ENCODE measurements at places on chromosomes 7 and 10.

DNA sequence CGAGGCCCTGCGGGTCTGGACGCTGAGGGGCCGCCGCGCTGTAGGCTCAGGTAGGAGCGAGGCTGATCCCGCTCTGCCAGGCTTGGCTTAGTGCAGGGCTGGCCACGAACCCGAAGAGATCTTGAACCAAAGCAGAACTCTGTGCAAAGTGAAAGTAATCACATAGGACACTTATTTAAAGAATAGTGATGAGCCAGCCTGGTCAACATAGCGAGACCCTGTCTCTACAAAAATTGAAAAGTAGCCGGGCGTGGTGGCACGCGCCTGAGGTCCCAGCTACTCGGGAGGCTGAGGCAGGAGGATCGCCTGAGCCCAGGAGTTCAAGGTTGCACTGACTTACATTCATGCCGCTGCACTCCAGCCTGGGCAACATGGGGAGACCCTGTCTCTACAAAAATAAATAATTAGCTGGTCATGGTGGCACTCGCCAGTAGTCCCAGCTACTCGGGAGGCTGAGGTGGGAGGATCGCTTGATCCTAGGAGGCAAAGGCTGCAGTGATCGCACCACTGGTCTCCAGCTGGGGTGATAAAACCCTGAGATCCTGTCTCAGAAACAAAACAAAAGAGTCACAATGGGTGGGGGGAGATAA lies 541 bp downstream of the ZSCAN25 start:
- DNase-seq, result no peak

GRCh38 chr7:69018200-69018599 lies 580.1 kb upstream of the AUTS2 start:
- DNase-seq, result no peak

GRCh38 chr7:50607524-50608125 lies 42.4 kb upstream of the DDC start:
- no peak for DNase-seq

DNA sequence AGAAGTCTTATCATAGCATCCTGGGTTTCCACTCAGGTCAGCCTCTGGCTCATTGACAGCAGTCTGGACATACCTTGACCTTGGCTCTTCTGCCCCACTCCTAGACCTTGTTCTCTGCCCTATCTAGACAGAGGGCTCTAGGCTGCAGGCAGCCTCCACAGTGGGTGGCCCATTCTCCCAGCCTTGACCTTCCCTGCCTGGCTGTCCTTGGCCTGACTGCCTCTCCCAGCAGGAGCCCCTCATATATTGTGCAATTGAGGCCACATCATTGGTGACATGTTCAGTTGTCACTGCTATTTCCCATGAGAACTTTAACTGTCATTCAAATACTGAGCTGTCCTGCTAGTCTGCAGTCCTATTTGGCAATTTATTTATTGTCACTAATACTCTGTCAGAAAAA lies 503.4 kb downstream of the PLXNA4 start:
- DNase-seq, result no peak

DNA sequence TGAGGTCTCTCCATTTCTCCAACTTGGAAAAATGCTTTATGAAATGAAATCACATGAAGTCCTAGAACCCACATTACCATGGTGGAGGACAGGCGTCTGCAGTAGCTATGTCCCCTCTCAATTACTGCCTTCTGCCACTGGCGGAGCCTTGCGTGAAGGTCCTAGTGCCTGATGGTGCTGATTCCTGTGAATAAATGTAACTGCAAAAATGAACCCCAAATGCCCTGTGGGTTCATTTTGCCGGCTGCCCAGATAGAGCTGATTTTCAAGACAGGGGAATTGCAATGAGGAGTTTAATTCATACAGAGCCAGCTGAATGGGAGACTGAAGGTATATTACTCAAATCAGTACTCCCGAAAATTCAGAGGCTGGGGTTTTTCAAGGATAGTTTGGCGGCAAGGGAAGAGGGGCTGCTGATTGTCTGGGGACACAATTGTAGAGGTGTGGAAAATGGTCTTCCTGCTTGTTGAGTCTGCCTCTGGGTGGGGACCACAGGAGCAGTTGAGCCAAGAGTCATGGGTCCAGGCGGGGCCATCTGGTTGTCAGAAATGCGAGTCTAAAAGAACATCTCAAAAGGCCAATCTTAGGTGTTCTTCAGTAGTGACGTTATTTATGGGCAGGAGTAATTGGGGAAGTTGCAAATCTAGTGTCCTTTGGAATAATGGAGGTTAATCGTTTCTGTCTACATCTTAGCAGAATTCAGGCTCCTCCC lies 13.5 kb downstream of the PRF1 start:
- no peak for DNase-seq

DNA sequence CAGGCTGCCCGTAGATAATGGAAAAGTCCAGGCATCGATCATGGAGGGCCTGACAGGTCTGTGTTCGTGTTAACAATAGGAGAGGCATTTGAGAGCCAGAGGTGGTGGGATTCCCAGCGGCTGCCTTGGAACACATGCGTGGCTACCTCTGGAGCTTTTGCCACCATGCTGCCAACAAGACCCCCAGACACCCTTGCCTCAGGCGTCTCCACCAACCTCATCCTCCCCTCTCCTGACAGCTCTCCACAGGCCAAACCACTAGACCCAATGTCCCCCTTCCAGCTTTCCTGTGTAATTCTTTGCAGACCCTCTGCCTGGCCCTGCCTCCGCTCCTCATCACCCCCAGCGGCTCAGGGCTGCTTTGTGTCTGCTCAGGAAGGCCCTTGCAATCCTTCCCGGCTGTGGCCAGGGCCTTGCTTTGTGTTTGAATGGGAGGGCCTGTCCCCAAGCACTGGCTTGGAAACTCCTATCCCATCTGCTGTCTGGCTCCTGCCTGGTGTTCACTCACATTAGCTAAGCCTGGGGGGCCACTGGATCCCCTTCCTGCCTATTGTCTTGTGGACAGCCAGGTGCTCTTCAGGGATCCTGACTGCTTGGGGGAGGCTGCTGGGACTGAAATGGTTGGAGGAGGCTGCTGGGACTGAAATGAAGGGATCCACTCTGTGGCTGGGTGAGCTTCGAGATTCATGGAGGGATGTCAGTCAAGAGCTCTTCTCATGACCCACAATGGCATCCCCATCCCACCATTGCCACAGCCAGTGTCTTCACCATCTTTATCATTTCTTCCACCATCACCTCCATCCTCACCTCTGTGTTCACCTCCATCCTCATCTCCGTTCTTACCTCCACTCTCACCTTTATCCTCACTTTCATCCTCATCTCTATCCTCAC lies 60.8 kb upstream of the ELN start:
- no peak for DNase-seq

- DNase-seq, result no peak
Observed at GRCh38 chr10:37865957-37866803, 8.8 kb upstream of the ZNF248 start.

DNA sequence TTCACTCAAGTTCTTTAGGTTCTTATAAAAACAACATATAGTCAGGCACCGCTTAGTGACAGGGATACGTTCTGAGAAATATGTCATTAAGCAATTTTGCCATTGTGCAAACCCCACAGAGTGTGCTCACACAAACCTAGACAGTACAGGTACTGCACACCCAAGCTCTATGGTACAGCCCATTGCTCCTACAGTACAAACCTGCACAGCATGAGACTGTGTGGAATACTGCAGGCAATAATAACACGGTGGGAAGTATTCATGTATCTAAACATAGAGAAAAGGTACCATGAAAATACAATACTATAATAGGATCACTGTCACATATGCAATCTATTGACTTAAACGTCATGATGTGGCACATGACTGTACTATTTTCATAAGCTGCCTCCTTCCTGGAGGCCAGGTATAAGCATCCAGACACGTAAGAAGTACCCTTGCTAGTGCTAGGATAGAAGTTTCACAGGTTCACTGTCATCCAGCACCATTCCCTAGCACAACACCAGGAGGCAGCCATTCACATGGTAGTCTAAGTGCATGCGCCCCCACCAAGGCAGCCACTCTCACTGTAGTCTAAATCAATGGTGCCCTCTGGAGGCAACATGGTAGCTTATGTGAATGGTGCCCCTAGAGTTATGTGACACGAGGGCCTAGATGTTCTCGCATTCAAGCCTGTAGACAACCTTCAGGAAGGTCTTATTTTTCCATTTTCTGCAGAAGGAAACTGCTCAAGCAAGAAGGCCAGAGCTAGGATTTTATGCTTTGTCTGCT lies 98.5 kb downstream of the ARHGAP22 start:
- no peak for DNase-seq

- no peak for DNase-seq
Observed at GRCh38 chr10:3763035-3763456, 22.0 kb downstream of the KLF6 start.

DNA sequence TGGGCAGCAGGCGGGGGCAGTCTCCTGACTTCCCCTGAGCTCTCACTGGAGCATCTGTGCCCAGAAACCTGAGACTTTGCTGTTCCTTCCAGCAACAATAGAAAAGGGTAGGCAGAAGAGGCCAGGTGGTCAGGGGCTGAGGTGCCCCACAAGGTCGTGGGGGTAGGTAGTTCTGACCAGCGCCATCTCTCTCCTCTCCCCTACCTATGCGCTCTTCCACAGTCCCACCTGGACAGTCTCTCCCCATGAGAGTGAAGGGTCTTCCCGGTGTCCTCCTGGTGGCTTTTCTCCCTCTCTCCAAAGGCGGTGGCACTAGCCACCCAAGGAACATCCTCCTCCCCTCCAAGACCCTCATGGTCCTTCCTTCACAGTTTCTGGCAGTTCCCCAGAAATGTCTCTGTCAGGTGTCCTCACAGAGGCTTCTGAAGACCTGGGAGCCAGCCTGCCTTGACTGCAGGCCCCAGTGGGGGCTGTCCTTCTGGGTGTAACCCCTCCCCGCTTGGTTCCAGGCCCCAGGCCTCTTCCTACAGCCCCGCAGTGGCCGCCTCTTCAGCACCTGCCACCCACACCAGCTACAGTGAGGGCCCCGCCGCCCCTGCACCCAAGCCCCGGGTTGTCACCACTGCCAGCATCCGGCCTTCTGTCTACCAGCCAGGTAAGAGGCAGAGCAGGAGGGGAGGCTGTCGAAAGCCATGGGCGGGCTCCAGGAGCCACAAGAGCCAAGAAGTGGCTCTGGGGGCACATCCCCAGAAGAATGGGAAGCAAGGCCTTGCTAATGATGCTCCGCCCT lies 41.3 kb downstream of the LDB3 start:
- DNase-seq, result no peak

DNA sequence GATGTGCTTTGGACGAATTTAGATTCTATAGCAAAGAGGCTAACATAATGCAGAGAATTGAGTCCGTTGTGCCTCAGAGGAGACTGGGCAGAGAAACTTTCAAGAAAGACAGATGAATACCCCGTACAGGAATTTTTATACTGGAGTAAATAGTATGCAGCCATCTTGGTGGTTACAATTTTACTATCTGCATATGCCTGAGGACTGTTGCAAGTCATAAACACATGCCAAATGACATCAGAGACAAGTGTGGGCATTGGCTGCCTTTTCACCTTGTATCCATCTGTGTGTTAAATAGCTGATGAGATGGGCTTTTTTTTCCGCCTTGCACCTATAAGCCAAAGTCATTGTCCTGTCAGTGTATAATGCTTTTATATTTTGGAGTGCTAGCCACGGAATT lies 267.5 kb upstream of the SP4 start:
- DNase-seq, result no peak

GRCh38 chr7:40715053-40715430 lies 580.2 kb downstream of the SUGCT start:
- DNase-seq, result no peak

- no peak for DNase-seq
Observed at GRCh38 chr10:28295336-28295735, 7.5 kb downstream of the MPP7 start.

GRCh38 chr7:36683111-36683510 lies 41.2 kb downstream of the AOAH start:
- no peak for DNase-seq

DNA sequence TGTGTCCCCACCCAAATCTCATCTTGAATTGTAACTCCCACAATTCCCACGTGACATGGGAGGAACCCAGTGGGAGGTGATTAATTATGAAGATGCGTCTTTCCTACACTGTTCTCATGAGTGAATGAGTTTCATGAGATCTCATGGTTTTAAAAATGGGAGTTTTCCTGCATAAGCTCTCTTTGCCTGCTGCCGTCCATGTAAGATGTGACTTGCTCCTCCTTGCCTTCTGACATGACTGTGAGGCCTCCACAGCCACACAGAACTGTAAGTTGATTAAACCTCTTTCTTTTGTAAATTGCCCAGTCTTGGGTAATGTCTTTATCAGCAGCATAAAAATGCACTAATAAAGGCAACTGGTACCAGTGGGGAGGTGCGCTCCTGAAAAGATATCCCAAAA lies 67.7 kb upstream of the DRGX start:
- DNase-seq, result no peak

GRCh38 chr7:155280446-155281397 lies 17.0 kb upstream of the INSIG1 start:
- DNase-seq, result no peak

DNA sequence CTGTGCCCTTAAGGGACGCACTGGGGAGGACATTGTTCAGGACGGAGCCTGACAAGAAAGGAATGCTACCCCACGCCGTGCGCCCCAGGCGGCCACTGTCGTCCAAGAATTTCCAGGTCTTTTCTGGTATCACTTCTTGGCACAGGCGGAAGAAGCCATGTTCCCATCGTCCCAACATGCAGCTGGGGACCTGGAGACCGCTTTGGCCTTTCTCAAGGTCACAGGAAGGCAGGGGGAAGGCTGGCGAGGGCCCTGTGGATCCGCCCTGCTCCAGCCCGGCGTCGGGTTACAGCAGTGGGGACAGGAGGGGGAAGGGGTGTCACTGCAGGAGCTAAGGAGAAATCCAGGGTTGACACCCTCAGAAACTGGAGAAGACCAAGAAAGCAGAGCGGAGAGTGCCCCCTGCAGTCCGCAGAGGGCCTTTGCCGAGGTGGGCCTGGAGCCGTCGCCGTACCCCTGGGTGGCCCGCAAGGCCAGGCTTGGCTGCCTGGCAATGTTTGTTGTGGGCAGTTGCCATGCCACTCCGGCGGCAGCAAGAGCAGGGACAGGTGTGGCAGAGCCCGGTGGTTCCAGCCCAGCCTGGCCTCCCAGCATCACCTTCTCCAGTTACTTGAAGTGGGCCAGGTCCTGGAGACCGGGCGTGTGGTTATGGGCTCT lies 104.1 kb downstream of the LHPP start:
- DNase-seq, result no peak

DNA sequence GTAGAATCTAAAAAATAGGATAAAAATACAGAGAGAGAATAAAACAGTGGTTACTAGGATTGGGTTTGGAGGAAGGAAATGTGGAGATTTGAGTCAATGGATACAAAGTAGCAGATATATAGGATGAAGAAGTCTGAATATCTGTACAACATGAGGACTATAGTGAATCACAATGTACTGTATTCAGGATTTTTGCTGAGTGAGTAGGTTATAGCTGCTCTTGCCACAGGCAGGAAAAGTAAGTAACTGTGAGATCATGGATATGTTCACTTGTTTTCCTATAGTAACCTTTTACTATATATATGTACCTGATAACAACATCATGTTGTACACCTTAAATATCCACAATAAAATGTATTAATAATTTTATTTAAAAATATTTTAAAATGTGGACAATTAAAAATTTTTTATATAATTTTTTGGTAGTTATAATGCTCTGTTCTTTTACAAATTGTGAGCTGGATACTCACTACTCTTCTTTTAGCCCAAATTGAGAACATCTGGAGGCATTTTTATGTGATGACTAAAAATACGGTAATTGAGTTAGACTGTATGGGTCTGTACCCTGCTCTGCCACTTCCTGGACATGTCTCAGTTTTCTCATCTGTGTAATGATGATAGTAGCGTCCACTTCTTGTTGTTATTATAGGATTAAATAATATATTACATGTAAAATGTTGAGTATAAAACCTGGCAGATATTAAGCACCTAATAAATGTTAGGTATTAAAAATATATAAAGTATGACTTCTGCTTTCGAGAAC lies 439.1 kb downstream of the AUTS2 start:
- no peak for DNase-seq
